Activated B cell treated with CpG ODN at 0.5 μM for 24 hours (primary cell): ENCODE measurements at places on chromosomes 3 and 15. TPM values are rescaled to one million over a fixed set of nuclear protein-coding genes. Genes with fewer than 3 reads are reported as not detected.

The UROC1 gene
- total RNA-seq, result not detected in 2 replicates

The CFAP161 gene
- total RNA-seq, result 0.18 TPM in 1 of 2 replicates, not detected in the other

The ARGFX gene
- not detected in 2 replicates for total RNA-seq

The PPP4R2 gene
- 54.7 and 59.7 TPM in 2 replicates for total RNA-seq

The TGM5 gene
- total RNA-seq, result 0.11 and 0.17 TPM in 2 replicates

The GPR176 gene
- total RNA-seq, result 0.12 TPM in 1 of 2 replicates, not detected in the other

The DAZL gene
- not detected in 2 replicates for total RNA-seq

The C3orf80 gene
- not detected in 2 replicates for total RNA-seq

The SPG21 gene
- 74.7 and 75.7 TPM in 2 replicates for total RNA-seq

The XCR1 gene
- not detected in 2 replicates for total RNA-seq
